ENCODE measurements at places on chromosomes 5 and 9.

DNA sequence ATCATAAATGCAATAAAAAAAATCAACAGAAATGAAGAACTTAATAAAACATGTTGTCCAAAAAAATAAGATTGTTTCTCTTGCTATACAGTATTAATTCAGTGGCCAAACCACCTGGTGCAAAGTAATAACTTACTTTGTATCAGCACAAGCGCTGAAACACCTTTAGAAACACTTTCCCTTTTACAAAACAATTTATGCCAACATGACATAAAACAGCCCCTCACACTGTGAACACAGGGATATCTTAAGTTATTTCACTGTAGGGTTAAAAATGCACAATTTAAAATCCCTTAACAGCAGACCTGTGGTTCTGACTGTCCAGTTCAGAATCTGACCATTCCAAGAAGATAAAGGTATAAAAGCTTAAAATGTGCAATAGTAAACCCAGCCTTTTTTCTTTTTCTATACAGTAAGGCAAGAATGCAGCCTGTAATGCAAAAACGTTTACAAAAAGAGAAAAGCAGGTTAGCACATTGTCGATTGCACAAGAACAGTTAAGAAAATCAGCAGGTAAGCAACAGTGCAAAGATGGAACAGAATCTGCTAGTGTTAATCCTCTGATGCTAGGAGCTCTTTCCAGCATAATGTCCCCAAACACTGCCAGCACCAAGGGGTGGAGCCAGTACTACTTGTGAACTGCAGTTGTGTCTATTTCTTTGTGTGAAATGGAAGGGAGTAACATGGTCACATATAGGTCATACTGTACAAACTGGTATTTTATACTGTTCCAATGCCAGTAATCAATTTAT, 21.6 kb downstream of the RAB14 start:
- DNase-seq = no peak

- DNase-seq = no peak
These were observed 122.0 kb downstream of the GDNF start for GRCh38 chr5:37717613-37718431.

GRCh38 chr5:143168171-143168741, 235.2 kb downstream of the NR3C1 start:
- no peak for DNase-seq

DNA sequence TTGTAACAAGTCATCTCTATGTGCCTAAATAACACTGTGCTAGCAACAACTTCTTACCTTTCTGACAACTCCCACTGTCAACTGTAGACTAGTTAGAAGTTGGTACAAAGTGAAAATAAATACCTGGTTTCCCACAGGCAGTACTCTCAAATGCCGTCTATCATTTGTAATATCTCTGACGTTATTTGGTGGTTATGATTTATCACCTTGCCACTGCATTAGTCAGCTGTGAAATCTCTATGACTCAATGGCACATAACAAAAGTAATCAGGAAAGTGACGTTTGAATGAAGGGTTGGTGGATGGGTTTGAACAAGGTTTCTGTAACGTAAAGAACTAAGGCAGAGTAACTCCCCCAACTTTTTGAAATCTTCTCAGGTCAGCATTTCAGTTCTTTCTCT, 592.3 kb downstream of the MAT2B start:
- no peak for DNase-seq

GRCh38 chr5:9015260-9015936, 530.5 kb downstream of the SEMA5A start:
- DNase-seq = no peak

GRCh38 chr5:146725025-146725424, 153.5 kb downstream of the PPP2R2B start:
- DNase-seq = no peak

DNA sequence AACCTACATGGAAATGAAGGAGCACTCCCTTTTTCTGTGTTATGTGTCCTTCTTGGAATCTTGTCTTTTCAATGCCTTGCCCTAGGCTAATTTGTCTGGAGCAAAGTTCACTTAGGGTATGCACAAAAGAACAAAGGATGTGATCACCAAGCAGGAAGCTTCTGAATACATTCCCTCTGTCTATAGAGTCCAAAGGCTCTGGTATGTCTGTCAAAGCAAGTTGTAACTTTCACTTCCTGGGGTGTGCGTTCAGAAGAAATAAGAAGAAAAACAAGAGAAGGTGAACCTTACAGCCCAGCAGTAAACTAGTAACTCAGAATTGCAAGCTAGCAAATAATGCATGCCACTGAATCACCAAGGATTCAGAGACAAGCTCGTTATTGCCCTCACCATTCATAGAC, 31.7 kb upstream of the CDH6 start:
- no peak for DNase-seq

- DNase-seq = no peak
These were observed 91.0 kb downstream of the OLFM1 start for GRCh38 chr9:135178498-135178897.

DNA sequence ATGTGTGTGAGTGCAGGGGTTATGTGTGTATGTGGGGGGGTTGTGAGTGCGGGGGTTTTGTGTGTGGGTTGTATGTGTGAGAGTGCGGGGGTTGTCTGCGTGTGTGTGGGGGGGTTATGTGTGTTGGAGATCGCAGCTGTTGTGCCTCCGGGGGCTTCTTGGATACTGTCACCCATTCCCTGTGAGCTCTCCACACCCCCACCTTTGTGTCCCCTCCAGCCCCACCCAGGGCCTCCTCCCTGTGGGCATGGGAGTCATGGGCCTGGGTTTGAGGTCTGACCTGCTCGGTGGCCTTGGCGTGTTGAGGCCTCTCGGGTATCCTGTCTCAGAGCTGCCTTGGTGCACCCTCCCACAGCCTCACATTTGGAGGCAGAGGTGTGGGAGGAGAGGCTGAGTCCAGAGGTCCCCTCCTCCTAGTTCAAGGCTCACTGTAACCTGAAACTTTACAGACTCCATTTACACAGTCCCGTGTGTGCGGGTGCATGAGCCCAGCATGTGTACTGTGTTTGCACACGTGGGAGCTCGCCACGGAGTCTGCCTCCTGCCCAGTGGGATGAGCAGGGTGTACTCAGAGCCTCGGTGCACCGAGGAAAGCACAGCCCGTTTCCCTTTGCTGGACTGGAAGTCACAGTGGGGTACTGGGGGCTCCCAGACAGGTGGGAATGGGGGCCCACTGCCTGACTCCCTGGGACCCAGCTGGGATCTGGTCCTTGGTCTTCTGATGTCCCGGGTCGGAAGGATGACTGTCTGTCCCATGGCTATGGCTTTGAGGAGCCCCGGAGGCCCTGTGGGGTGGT, 43.4 kb downstream of the RXRA start:
- peak; percentile 47 for DNase-seq

DNA sequence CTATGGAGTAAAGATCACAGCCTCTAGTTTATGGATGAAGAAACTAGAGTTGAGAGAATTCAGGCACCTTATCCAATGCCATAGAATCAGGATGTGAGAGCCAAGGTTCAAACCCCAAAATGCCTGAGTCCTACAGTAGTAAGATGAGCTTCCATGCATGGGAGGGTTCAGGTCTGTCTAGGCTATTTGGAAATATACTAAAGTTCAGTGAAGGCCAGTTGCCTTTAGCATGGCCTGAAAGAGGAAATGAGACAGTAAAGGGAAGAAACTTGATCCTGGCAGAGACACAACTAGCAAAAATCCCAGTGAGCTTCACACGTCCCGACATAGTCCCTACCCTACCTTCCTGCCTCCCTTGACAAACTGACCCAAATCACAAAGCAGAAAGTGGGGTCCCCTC, 317.0 kb downstream of the RASEF start:
- no peak for DNase-seq

GRCh38 chr5:109878887-109879286, 189.2 kb downstream of the MAN2A1 start:
- DNase-seq = no peak

DNA sequence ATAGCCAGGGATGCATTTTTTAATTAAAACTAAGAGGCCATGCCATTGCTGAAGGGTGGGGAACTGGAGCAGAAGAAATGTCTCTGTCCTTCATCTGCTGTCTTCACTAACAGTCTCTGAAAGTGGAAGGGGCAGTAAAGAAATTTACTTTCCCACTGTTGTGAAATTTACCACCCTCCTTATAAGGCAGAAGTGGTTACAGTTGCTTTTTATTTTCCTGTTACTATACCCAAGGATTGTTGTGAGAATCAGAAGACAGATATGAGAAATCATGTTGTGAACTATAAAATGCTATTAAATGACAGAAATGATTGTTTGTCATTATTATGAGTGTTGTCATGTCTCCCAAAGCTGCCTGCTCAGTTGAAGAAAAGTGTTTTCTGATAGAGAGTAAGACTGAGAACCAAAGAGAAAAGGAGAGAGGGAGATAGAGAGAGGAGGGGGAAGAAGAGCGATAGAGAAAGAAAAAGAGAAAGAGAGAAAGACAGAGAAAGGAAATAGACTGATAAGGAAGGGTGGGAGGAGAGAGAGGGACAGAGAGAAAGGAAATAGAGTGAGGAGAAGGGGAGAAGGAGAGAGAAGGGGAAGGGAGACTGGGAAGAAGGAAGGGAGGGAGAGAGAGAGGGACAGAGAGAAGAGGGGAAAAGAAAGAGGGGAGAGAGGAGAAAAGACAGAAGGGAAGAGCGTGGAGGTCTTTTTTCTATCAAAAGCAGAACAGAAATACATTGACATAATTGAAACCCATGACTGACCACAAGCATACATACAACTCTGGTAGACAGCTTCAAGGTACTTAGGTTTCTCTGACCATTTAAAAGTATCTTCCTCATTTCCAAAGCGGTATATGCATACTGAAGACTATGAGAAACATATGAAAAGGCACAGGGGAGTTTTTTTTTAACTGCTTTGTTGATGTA, 22.5 kb downstream of the SEC61B start:
- DNase-seq = no peak

DNA sequence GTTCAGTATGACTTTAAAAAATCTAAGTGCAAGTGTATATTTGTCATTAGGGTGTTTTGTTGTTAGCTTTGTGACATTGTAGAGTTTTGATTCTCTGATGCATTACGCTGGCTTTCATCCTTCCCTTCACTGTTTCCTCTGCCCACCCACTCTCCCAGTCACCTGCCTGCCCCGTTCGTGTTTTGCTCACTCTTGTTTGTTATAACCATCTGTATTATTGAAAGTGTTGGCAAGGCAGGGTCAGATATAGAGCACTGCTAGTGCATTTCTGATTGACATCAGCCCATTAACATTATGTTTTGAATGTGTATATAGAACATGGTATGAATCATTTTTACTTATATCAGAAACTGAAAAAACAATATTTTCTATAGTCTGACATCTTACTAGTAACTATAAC, 27.3 kb downstream of the SCGB3A1 start:
- no peak for DNase-seq

GRCh38 chr9:100409176-100409556, 17.8 kb upstream of the MSANTD3 start:
- DNase-seq = no peak

DNA sequence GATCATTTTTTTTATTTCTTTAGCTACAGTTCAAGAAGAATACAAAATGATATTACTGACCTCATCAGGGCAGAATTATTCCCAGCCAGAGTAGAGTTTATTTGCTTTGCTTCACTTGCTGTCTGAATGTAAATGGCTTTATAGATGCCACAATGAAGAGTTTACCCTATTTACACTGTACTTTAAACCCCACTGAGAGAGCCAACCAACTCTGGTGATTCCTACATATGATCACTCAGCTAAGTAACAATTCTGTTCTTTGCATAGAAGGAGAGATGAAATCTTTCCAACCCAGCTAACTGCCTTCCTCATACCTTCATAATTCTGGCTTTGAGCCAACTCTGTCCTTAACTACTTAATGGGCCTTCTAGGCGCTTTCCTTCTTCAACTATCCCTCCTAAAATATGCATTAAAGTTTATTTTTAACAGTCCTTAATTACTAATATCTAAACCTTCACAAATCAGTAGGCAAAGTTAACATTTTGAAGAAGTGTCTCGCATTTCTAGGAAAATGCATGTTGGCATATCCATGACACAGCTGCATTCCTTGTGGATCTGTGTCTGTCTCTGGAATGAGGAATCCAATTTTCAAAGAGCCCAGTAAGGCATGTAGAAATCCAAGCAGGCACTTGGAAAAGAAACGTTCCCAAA, 284.8 kb upstream of the GRAMD2B start:
- DNase-seq = no peak

GRCh38 chr5:6868171-6868570, 154.9 kb downstream of the TENT4A start:
- peak; percentile 29 for DNase-seq

DNA sequence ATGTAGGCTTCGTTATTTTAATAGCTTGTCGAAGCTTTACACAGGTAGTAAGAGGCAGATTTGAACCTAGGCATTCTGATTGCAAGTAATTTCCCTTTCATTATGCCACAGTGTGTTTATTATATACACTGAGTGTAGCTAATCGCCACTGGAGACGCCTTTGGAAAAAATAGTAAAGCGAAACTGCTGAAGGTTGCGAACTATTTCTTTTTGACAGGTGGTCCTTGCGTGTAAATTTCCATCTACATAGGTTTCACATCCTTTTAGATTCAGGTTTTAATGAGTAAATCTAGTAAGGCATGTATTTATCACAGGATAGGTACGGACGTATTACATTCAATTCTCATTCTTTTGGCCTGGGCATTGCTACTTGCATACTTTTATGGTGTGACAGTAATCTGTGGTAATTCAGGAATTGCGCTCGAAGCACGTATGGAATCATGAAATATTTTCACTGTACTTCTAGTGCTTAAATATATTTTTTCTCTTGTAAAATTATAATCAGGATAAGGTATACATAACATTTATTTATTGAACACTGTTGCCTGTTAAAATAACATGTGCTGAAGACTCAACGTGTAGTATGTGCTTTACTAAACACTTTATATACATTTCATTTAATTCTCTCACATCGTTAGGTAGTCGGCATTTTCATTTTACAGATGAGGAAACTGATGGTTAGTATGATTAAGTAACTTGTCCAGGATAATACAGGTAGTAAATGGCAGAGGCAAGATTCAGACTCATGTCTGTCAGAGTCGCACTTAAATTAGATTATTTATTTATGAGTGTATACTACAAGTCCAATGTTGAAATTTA, 1.8 kb downstream of the MARCHF6 start:
- DNase-seq = no peak

- no peak for DNase-seq
These were observed 58.3 kb downstream of the SVEP1 start for GRCh38 chr9:110521206-110521605.

DNA sequence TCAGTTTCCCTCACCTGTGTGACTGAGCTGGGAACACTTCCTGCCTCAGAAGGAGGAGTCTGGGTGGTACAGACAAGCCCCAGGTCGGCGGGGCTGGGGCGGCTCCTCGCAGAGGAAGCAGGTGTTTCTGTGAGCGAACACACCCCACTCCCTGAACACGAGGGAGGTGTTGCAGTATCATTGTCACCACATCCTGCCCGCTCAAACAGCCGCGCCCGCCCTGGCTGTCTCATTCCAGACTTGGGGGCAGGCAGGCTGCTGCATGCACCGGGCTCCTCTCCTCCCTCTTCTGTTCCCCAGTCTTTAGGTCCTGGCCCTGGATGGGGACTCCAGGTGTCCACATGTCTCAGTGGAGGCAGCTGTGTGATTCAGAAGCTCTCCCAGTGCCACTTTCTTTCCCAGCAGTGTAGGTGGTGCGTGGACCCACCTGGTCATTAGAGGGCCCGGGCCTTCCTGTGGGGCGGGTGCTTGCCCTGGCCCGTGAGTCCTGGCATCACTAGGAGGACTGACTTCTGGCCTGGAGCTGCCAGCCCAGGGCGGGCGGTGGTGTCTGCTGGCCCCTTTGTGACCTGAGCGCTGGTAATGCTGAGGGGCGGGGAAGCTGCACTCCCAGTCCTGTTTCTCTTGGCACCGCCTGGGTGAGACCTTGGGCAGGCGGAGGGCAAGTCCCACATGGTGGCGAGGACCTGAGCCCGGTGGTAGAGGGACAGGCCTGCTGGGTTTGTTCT, 18.3 kb upstream of the PHYHD1 start:
- DNase-seq = no peak

- no peak for DNase-seq
These were observed 126.9 kb downstream of the KCNIP1 start for GRCh38 chr5:170630711-170631141.
